ENCODE measurements at places on chromosomes 1 and 21. TPM values are rescaled to one million over a fixed set of nuclear protein-coding genes. Genes with fewer than 3 reads are reported as not detected.

EDEM3 gene
- total RNA-seq = 23.1 TPM

ITPKB gene
- total RNA-seq = 99.9 TPM

PCAT6 gene
- 1.6 TPM for total RNA-seq

SERINC2 gene
- 0.32 TPM for total RNA-seq

FAM131C gene
- 0.37 TPM for total RNA-seq

IVL gene
- total RNA-seq = not detected

All from B cell (primary cell).